ENCODE measurements at places on chromosomes 6 and 20.

DNA sequence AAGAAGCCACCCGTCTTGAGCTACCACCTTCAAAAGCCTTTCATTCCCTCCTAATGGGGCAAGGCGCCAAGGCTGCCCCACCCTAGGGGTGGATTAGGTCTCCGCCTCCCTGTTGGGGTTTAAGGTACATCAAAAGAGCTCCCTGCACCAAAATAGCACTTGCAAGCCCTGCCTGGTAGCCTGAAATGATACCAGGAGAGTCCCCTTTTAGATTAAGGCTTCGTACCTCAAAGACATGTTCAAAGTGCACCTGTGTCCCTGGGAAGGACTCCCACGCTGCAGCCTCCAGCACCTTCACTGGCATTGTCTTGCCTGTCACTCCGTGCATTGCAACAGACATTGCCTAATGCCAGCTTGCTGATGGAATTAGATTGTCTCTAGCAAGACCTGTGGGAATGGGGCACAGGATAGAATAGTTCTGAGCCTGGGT is 15.7 kb upstream of the CDKN1A start:
- DNase-seq = no peak

DNA sequence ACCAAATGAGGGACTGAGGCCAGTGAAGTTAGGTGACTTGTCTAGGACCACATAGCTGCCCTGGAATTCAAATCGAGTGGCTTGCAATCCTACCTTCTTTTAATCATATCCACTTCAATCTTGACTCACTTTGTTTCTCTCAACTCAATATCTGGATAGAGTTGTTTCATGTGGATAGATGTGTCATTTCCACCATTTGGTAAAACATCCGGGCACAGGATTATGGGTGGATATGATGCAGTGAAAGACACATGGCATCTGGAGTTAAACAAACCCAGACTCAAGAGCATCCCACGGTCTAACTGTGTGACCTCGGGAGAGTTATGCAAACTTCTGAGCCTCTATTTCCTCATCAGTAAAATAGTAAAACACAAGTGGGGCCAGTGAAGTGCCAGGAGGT is 103.6 kb upstream of the CNKSR3 start:
- no peak for DNase-seq

DNA sequence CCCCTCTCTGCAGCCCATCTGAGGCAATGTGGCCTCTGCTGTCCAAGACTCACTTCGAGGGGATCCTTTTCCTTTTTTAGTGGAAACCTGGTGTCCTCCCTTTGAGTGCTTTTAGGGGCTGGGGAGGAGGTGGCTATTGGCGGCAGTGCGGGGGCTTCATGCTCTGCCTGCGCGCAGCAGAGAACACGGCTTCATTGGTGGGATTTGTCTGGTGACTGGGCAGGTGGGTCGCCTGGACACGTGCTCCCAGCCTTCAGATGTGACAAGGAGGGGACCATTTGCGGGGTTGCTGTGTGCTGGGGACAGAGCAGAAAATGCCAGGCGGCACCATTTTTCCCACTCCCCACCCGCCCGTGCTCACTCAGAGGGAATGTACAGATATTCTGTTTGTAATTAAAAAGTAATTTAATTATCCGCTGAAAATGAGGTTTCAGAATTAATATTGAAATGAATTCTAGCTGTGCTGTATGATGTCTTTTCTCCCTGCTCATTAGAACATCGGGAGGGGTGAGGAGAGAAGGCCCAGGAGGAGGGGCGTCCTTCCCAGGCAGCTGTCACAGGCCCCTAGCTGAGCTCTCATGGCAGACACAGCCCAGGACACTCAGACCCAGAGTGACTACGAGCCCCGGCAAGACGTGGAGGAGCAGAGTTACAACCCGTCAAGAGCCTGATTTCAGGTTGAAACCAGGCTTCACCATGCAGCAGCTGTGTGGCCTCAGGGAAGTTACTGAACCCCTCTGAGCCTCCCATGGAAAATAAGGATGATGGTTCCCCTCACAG is 417.2 kb upstream of the SULF2 start:
- no peak for DNase-seq

GRCh38 chr6:158762787-158763433 is 56.3 kb downstream of the EZR start:
- DNase-seq = no peak

- DNase-seq = no peak
Measured at GRCh38 chr6:125271486-125272159, 30.1 kb downstream of the HDDC2 start.

DNA sequence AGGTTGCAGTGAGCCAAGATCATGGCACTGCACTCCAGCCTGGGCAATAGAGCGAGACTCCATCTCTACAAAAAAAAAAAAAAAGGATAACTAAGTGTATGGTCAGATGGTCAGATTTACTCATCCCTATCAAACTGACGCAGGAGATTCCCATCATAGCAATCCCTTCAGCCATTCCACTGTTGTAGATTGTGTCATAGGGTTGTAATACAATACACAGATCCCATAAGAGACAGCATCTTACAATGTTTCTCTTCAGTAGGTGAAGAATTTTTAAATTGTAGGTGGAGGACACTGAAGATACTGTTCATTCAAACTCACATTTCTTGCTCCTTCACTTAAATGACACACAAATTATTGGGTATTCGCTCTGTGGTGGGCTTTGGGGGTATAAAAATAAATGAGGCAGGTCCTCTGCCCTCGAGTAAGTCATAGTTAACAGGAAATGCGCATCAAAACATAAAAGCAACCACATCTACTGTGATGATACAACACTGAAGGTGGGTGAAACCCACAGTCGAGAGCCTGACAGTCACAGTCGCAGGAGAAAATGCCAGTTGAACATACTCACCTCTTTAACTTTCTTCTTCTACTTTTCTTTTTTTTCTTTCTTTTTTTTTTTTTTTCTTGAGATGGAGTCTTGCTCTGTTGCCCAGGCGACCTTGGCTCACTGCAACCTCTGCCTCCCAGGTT is 205.5 kb downstream of the ZNF217 start:
- DNase-seq = no peak

DNA sequence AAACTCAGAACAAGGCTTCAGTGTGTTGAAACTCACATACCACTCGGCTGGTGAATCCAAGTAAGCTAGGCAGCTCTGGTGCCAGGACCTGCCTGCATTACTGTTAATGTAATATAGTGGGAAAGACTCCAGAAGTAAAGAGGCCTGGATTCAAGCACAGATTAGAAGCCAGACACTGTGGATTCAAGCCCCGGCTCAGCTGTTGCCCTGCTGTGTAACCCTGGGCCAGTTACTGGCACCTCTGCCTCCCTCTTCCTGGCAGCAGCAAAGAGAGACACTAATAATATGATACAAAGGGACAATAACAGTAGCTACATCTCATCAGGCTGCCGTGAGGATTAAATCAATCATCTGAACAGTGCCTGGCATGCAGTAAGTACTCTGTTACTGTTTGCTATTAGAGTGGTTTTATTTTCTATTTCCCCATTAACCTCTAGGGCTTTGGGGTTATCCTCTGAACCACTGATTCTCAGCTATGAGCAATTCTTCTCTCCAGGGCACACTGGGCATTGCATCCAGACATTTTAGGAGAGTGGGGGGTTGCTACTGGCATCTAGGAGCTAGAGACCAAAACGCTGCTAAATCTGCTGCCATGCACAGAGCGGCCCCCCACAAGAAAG is 92.9 kb downstream of the ZMYND8 start:
- no peak for DNase-seq

GRCh38 chr6:11362564-11362963 is 130.1 kb upstream of the NEDD9 start:
- DNase-seq = no peak

DNA sequence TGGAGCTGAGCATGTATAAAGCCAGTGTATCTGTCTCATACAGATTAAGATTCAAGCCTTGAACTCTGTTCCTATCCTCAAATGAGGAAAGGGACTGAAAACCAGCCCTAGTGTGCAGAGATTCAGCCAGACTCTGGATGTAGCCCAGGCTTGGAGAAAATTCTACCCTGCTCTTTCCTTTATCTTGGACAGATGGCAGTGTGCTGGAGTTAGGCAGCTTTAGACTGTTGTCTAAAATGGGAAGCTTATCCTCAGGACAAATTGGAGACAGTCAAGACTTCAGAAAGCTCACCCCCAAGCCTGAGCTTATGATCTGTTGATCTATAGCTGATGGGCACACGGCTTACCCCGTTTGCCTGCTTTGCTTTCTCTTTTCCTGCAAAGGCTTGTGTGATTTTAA is 1057.6 kb downstream of the KIF16B start:
- no peak for DNase-seq

GRCh38 chr6:126182650-126183311 is 157.1 kb upstream of the CENPW start:
- no peak for DNase-seq

DNA sequence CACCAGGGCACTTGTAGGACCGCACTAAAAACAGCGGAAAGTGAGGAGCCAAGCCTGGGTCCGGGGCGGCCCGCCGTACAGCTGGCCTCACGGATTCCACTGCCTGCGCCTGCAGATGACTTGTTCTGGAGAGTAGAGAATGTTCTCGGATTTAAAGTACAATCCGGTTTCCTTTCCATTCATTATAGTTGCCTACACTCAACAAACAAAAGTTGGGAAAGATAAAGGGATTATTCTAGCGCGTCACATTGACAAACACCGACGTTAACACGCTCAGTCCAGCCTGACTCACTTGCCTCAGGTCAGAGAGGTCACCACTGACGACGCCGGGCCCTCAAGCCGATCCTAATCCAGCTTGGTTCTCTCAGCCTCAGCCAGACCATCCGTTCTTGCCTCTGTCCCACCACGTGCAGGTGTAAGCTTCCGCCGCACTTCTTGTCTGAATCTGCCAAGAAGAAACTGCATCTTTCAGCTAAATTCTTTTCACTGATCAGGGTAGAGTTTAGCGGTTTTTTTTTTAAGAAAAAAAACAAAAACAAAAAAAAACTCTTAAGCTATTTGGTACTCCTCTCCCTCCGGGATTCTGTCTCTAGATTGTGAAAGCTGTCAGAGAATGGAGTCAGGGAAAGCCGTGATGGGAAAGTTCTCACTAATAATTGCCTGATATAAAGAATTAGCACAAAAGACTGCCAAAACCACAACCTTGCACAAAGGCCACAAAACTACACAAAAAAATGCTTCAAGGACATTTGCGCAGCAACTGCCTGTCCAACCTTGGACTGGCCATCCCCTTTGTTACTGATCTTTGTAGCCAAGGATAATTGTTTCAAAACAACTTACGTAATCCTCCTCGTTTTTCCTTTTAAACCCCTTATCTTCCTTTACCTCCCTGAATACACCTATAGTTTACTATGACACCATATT is 1.1 kb upstream of the PHF10 start:
- no peak for DNase-seq

GRCh38 chr6:30259140-30260035 is 46.2 kb upstream of the TRIM26 start:
- DNase-seq = peak; percentile 78

GRCh38 chr20:57043091-57043490 is 223.3 kb downstream of the BMP7 start:
- DNase-seq = no peak

GRCh38 chr20:39489986-39490560 is 527.9 kb downstream of the DHX35 start:
- DNase-seq = no peak

GRCh38 chr6:106539936-106540335 is 89.4 kb downstream of the RTN4IP1 start:
- DNase-seq = no peak

DNA sequence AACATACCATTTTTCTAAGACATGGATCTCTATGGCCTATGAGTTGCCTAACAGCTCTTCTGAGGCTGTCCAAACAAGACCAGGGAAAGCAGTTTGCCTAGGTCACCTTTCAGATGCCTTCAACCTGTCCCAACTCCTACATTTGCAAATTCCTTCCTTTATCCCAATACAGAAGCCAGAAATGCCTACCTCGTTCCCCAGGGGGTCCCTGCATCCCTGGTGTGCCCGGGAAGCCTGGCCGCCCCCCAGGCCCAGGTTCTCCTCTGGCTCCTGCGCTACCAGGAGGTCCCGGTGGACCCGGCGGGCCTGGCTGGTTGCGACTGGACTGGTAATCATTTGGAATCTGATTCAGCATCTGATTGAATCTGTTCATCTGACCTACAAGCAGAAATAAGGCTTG is 115.9 kb downstream of the COL12A1 start:
- DNase-seq = no peak

Data from memory B cell (primary cell).